Neuronal stem cell (in vitro differentiated cells): ENCODE measurements at places on chromosomes 6 and 20.
A peak's percentile ranks its signal among the peaks of the same experiment; 100 is the strongest.

- no peaks in the 10 kb centered on the region for H3K27me3 ChIP-seq
- H3K4me3 ChIP-seq = no peak overlapping the region
- DNase-seq = peak; percentile 27
- no peak overlapping the region for H3K27ac ChIP-seq
- no peaks in the 10 kb centered on the region for H3K4me1 ChIP-seq
Observed at GRCh38 chr6:25601800-25602673, 50.0 kb upstream of the SCGN start.

GRCh38 chr20:5127859-5128424, 1.1 kb downstream of the CDS2 start:
- H3K27me3 ChIP-seq = no peaks in the 10 kb centered on the region
- H3K36me3 ChIP-seq = peaks cover 2% of the 10 kb centered on the region
- no peak for DNase-seq
- H3K4me1 ChIP-seq = peaks cover 2% of the 10 kb centered on the region

GRCh38 chr6:21560249-21560648, 33.3 kb upstream of the SOX4 start:
- DNase-seq = no peak
- H3K27me3 ChIP-seq = no peaks in the 10 kb centered on the region
- H3K36me3 ChIP-seq = no peaks in the 10 kb centered on the region
- no peaks in the 10 kb centered on the region for H3K4me1 ChIP-seq
- H3K27ac ChIP-seq = no peak overlapping the region
- H3K4me3 ChIP-seq = no peak overlapping the region

GRCh38 chr6:47484616-47485015, 7.0 kb downstream of the CD2AP start:
- no peaks in the 10 kb centered on the region for H3K36me3 ChIP-seq
- no peaks in the 10 kb centered on the region for H3K27me3 ChIP-seq
- no peak overlapping the region for H3K27ac ChIP-seq
- peaks cover 2% of the 10 kb centered on the region for H3K4me1 ChIP-seq
- no peak for DNase-seq
- no peak overlapping the region for H3K4me3 ChIP-seq

GRCh38 chr20:44704551-44704971, 10.6 kb upstream of the CCN5 start:
- DNase-seq = no peak
- peaks cover 4% of the 10 kb centered on the region for H3K27me3 ChIP-seq
- H3K36me3 ChIP-seq = no peaks in the 10 kb centered on the region
- H3K27ac ChIP-seq = no peak overlapping the region
- H3K4me3 ChIP-seq = no peak overlapping the region
